ENCODE measurements at places on chromosomes 2 and 18.
A peak's percentile ranks its signal among the peaks of the same experiment; 100 is the strongest.

DNA sequence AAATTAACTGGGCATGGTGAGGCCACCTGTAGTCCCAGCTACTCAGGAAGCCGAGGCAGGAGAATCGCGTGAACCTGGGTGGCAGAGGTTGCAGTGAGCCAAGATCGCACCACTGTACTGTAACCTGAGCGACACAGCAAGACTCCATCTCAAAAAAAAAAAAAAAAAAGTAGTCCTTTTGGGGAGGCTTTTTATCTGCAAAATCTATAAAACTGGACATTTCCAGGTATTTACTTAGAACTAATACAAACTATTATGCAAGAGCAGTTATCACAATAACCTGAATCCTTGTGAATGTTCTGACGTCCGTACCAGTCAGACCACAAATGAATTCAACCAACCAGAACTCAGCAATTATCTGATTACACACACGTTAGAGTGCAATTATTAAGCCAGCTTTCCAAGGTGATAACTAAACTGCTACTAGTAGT is 8.8 kb upstream of the RAPH1 start:
- no peak for DNase-seq

- no peak for DNase-seq
Measured at GRCh38 chr2:36482576-36483214, 115.3 kb downstream of the FEZ2 start.

DNA sequence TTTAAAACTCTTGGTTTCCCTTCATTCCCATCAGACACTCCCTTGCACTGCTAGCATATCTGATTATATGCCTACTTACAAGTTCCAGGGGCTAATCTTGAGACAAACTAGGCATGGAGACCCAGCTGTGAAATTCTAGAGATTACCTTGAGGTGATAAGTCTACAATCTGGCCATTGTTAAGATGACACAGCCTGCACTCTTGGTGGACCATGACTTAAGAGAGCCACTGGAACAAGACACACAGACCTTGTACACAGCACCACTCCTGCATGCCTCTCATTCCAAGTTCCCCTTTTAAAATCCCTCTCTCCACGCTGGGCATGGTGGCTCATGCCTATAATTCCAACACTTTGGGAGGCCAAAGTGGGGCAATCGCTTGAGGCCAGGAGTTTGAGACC is 387.2 kb upstream of the DCC start:
- DNase-seq, result no peak

- DNase-seq, result no peak
Measured at GRCh38 chr2:75022516-75022915, 64.1 kb downstream of the POLE4 start.

DNA sequence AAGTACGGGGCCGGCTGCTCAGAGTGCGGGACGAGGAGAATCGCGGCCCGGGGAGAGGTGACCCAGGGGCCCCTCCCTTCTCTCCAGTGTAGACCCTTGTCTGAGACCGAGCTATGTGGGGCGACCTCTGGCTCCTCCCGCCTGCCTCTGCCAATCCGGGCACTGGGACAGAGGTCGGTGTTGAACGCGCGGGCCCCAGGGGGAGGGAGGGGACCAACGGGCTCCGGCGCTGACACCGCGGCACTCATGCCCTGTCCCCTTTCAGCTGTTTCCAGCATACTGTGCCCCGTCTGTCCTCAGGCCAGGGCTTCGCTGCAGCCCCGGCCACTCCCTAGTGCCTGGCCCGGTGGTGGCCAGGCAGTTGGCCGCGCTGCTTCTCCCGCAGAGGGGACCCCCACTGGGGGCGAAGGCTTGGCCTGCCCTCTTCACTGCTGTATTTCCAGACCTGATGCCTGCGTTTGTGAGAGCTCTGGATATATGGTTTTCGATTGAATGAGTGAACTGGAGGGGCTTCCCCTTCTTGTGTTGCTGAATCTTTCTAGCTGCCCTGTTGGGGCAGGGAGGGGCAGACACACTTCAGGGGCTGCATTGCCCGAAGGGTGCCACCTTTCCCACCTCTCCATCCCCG is 809 bp downstream of the DBI start:
- peak; percentile 74 for DNase-seq

- DNase-seq, result no peak
Measured at GRCh38 chr2:148813603-148814065, 61.4 kb upstream of the KIF5C start.

DNA sequence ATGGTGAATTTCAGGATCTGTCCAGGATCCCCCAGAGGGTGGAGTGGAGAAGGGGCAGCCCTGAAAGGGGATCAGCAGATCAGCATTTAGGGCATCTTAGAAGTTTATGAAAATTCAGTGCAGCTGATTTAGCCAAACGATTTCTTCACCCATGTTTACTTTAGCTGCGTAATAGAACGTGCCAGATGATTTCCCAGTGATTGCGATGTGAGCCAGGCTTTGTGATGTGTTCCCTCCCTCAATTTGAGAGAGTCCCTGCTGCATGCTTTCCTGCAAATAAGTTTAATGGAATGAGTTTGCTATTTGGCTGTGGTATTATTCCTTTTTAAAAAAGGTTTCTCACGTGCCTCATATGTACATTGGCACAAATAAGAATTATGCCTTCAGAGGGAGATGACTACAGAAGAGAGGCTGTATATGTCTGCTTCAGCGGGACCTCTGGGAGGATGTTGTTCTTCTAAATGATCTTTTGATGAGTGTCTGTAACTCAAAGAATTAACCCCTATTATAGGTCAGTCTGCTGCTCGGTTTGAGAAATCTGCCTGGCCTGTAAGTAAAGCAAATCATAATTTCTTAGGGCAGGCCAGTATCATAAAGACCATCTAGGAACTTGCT is 111.9 kb downstream of the MRO start:
- DNase-seq, result no peak

- DNase-seq, result no peak
Measured at GRCh38 chr18:23585007-23585871, 1.1 kb downstream of the NPC1 start.

GRCh38 chr2:119069781-119070180 is 88.8 kb downstream of the C1QL2 start:
- DNase-seq, result no peak

GRCh38 chr2:235263205-235264120 is 230.4 kb upstream of the AGAP1 start:
- peak; percentile 79 for DNase-seq

DNA sequence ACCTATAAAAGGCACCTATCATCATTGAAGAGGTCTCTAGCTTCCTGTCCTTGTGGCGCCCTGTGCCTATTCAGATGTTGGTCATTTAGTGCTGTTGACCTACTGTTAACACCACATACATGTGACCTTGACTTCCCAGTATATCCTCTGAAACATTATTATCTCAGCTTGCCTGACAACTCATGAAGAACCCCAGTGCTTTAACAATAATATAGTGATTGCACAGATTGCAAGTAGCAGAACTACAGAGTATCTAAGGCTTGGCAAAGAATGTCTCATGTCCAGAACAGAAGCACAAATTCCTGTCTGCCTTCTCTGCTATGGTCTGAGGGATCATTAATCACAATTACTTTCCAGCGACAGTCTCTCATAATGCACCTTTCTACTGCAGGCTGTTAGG is 165.3 kb downstream of the LCLAT1 start:
- DNase-seq, result no peak

- no peak for DNase-seq
Measured at GRCh38 chr2:235856151-235856854, 311.9 kb downstream of the GBX2 start.

- peak; percentile 35 for DNase-seq
Measured at GRCh38 chr2:61793389-61793836, 60.4 kb downstream of the FAM161A start.

DNA sequence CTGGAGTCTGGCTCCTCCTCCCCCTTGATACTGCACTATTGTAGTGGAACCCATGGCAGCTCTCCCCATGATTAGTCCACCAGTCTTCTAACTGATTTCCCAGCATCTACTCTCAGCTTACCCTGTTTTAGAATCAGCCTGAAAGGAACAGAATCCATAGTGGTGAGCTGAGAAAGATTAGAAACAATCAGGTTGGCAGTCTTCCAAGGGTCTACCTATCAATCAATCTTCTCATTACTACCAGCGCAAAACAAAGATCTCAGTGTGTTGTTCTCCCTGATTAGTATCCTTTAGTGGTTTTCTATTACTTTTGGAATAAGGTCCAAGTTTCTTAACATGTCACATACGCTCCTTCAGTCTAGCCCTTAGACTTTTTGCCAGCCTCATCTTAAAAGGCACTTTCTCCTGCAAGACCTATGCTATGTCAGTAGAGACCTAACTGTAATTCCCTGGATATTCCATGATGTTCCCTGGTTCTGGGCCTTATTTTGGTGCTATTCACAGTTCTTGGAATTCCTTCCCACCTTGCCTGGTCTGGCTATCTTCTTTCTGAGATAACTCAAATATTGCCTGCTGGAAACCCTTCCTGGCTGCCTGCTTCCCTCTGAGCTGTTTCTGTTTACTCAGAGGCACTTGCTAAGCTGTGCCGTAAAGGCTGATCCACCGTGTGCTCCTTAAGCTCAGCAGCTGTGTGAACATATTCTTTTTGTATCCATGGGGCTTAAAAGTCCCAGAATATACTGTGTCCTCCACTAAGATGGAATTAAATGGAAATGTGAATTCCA is 32.6 kb downstream of the LAMA3 start:
- no peak for DNase-seq

GRCh38 chr18:3984163-3984757 is 470.8 kb downstream of the DLGAP1 start:
- DNase-seq, result no peak

DNA sequence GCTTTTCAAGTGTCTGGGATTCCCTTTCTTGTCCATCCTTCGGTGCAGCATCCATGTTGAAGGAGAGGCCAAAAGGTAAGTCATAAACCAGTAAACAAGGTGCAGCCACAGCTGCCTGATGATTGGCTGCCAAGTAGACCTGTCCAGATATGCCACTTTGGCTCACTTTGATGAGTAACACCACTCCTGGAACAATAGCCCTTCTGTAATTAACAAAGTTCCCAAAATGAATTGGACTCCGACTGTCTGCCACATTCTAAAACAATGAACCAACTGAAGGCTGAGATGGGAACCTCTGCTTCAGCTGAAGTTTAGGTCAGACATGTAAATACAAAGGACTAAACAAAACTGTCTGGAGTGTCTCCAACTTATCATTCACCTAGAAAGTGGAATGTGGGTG is 82.2 kb upstream of the LGALSL start:
- no peak for DNase-seq

DNA sequence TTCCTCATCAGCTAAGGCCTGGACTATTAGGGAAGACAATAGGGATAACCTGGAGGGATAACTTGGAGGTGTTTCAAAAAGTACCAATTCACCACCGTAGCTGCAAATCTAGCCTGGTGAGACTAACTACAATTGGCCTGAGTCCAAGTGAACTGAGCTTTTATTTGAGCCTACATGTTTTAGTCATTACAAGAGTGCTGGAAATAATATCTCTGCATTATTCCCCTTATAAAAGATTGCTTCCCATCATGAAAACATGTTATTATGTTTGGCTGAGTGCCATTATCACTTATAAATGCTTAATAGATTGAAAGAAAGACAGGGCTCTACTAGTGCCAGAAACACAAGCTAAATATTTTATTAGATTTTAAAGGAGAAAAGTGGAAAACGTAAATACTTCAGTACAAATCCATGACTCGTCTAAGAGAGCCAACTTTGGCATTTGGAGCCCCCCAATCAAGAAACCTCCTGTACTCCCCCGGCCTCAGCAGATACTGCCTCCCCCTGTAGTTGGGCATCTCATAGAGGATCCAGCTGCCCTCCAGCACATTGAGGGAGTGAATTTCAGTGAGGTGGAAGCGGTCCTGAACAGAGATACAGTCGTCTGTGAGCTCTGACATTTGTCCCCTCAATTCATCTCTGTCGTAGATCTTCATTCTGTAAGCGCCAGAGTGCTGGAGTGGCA is 3.6 kb downstream of the CRYGB start:
- DNase-seq, result no peak

DNA sequence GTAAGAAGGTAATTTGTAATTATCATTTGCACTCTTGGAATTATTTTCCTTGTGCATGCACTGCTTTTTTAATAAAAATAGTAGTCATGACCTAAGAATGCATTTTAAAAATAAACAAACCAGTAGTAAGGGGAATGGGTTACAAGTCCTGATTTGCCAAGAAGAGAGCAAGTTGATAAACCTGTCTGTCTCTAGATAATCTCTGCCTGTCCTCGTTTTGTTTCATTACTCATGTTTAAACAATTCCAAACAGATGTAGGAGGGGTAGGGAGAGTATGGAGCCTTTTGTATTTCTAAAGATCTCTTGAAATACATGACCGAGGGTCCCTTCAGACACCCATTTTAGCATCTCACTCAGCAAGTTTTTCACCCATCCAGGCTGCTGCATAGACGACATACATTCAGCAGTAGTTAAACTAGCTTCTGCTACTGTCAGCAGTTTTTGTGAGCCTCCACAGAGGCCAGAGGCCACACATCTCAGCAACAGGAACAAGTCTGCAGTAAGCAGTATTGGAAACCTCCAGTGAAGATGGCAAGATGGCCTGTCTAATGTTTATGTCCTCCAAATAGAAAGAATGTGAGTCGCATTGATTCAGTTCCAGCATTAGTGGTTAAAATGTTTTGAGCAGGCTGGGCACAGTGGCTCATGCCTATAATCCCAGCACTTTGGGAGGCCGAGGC is 2.3 kb upstream of the EXOC6B start:
- no peak for DNase-seq

GRCh38 chr2:235056768-235057167 is 105.0 kb downstream of the SH3BP4 start:
- DNase-seq, result no peak

- DNase-seq, result no peak
Measured at GRCh38 chr18:9989481-9989880, 75.7 kb downstream of the VAPA start.

DNA sequence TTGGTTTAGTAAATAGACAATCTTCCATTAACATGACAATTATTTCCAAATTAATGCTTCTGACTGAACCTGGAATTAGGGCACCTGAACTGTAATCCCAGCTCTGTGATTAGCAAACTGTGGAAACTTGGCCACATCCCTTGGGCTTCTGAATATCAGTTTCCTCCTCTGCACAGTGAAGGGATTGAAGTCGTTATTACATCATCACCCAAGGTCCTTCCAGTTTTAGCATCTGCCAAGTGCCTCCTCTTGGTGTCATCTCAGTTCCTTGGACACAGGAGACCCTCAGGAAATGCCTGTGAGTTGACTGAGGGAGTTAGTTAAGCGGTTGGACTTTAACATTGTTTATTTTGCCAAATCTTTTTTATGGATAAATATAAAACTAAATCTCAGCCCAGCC is 64.8 kb downstream of the MOGAT1 start:
- no peak for DNase-seq

GRCh38 chr18:1246827-1247226 is 342.2 kb downstream of the ADCYAP1 start:
- no peak for DNase-seq

- no peak for DNase-seq
Measured at GRCh38 chr2:238528953-238529781, 102.4 kb downstream of the ASB1 start.

GRCh38 chr2:138279871-138280270 is 221.7 kb upstream of the SPOPL start:
- DNase-seq, result no peak

GRCh38 chr2:10234409-10235094 is 68.2 kb upstream of the HPCAL1 start:
- no peak for DNase-seq

Measured in hypothalamus (tissue), 51 donors.